ENCODE measurements at places on chromosomes 12 and 14. TPM values are rescaled to one million over a fixed set of nuclear protein-coding genes. Genes with fewer than 3 reads are reported as not detected.

Gene SLCO1B1
- total RNA-seq, result not detected

Gene LRRC74A
- total RNA-seq, result not detected

Gene TCHP
- total RNA-seq, result 7.0 TPM

Gene SLCO1B3
- 0.47 TPM for total RNA-seq

Gene PTPRQ
- 47.3 TPM for total RNA-seq

Gene SLC38A4
- total RNA-seq, result 0.31 TPM

Gene RIPK3
- 9.0 TPM for total RNA-seq

Gene SYCP3
- total RNA-seq, result not detected

Gene POTEG
- total RNA-seq, result not detected

Gene NAV3
- total RNA-seq, result 12.5 TPM

Gene SERPINA5
- 0.50 TPM for total RNA-seq

GRCh38 chr14:68547305-68548193, 245.3 kb downstream of the ZFP36L1 start:
- DNase-seq, result no peak

DNA sequence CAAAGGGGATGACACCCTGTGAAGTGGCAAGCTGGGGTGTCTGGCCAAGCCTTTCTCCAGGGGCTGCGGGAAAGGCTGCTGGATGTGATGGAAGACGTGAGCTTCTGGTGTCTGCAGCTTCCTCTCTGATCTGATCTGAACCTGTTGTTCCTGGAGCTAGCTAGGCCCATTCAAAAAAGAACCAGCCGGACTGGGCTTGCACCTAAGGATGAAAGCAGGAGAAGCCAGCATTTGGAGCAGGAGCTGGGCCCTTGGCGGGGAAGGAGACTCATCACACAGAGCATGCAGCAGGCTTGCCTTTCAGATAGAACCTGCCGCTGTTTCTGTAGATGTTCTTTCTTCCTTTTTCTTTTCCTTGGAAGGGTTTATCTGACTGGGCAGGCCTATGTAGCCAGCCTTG, 9.5 kb downstream of the RPH3A start:
- no peak for DNase-seq

GRCh38 chr12:124469193-124469888, 98.1 kb downstream of the NCOR2 start:
- DNase-seq, result no peak

GRCh38 chr12:110270125-110270962, 10.7 kb upstream of the ATP2A2 start:
- DNase-seq, result no peak

GRCh38 chr14:92490239-92490959, 23.2 kb upstream of the RIN3 start:
- DNase-seq, result no peak

GRCh38 chr12:6266541-6266966, 43.9 kb upstream of the PLEKHG6 start:
- DNase-seq, result no peak

- no peak for DNase-seq
These were observed 65.9 kb upstream of the ARHGAP5 start for GRCh38 chr14:32011225-32011624.

DNA sequence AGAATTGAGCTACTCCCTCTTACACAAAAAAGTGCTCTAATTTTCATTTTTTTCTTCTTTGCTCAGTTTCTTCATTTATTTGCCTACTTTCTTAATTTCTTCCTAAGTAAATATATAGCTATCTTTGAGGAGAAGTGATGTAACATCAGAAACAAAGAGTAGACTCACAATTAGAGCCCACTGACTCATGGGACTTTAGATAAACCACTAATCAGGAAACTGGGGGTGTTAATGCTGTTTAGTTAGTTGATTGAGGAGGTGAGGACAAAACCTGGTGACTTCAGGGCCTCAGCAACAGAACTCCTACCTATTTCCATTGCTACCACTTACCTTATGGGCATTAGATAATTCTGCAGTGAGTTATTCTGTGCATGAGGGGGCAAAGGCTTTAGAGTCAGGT, 151.7 kb downstream of the MON2 start:
- DNase-seq, result no peak

DNA sequence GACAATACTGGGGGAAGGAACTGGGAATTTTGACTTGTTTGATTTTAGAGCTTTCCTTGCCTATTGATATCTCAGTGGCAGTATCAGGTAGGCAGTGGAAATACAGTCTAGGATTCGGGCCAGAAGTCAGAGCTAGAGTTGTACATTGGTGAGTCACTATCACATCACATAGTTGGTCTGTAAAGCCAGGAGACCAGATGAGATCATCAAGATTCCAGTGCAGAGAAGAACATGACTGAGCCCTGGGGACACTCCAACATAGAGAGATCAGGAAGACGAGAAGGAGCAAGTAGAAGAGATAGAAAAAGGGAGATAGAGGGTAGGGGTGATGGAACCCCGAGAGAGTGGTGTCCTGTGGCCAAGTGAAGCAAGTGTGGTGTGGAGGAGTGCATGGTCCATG, 46.6 kb upstream of the NR1H4 start:
- no peak for DNase-seq

- DNase-seq, result no peak
These were observed 89.5 kb downstream of the SOX5 start for GRCh38 chr12:23860019-23860418.

- no peak for DNase-seq
These were observed 15.2 kb downstream of the FGFR1OP2 start for GRCh38 chr12:26953447-26953846.

- DNase-seq, result no peak
These were observed 11.0 kb upstream of the RHOJ start for GRCh38 chr14:63193236-63193635.

GRCh38 chr14:64760146-64760755, 56.0 kb downstream of the PLEKHG3 start:
- no peak for DNase-seq

DNA sequence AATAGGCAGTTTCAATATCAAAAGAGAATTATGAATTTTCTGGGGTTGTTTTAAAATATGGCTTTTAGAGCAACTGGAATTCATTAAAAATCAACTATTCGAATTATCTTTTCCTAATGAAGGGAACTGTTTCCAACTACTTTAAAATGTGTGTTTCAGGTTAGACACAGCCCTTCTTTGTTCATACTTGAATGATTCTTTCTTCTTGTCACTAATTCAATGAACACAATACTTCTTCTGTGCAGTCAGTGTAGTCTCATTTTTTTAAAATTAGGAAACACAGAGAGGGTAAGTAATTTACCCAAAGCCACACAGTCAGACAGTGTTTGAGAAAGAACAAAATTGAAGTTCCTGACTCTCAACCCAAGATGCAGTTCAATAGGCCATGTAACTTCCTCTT, 414.0 kb downstream of the CCDC91 start:
- DNase-seq, result no peak

DNA sequence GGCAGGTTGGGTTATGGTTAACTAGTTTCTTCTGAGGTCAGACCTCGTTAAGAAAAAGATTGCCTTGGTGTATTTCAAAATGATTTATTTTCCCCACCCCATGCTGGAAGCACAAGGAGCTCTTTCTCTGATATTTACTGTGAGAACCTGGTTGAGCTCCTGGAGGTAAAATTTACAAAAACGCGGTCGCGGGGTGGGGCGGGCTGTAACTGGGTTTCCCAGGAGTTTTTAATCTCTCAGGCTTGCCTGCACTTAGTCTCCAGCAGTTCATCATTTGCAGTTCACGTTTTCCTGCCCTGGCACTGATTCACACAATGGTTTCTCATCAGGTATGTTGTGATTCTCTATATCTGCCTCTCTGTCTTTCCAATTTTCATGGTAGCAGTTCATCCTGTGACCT, 67.9 kb upstream of the PDE3A start:
- no peak for DNase-seq

DNA sequence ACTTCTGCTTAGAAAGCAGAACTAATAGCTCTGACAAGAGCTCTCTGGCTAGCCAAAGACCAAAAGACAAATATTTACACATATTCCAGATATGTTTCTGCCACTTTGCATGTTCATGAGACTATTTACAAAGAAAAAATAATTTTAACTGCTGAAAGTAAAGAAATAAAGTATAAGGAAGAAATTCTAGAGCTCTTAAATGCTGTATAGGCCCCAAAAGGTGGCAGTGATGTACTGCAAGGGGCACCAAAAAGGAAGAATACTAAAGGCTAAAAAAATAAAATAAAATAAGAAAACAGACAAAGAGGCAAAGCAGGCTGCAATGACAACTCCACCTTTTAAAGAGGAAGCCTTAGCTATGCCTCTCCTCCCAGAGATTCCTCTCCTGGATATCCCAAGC, 23.0 kb downstream of the KLRK1 start:
- DNase-seq, result no peak

DNA sequence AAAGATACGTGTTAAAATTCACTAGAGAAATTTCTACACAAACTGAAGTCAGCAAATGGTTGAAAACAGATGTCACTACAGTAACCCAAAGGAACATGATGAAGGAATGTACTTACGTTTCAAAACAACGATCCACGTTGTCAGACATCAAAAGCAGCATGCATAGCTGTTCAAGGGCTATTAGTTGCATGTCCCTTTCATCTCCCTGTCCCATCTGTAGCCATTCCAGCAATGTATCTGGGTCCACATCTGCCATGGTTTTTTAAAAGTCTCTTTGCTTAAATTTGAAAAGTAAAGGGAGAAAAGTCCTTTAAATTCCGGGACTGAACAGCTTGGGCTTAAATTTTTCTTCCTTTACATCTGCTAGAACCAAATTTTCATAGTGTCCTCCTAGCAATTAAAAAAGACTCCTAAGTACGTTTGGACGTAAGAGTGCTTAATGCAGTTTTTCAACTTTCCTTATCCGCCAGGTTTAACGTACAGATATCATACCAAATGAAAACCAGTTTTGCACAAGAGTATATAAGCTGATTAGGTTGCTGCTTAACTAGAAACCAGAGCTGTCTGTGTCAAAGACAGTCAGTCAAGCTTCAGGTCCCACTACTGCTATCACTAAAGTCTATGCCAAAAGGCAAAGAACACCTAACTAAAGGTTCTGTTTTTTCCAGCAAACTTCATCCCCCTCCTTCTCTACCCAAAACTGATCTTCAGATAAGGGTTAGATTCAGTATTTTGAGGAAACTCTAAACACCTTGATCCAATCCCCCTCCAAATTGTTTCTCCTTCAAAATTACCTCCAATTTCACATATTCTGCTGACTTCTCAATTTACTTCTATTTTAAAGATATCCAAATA, 1.7 kb downstream of the HECTD1 start:
- no peak for DNase-seq

- no peak for DNase-seq
These were observed 9.4 kb downstream of the ERP27 start for GRCh38 chr12:14928931-14929330.

- DNase-seq, result no peak
These were observed 7.7 kb downstream of the CCND2 start for GRCh38 chr12:4281173-4281654.

- no peak for DNase-seq
These were observed 326.6 kb downstream of the LRIG3 start for GRCh38 chr12:58593557-58594304.

DNA sequence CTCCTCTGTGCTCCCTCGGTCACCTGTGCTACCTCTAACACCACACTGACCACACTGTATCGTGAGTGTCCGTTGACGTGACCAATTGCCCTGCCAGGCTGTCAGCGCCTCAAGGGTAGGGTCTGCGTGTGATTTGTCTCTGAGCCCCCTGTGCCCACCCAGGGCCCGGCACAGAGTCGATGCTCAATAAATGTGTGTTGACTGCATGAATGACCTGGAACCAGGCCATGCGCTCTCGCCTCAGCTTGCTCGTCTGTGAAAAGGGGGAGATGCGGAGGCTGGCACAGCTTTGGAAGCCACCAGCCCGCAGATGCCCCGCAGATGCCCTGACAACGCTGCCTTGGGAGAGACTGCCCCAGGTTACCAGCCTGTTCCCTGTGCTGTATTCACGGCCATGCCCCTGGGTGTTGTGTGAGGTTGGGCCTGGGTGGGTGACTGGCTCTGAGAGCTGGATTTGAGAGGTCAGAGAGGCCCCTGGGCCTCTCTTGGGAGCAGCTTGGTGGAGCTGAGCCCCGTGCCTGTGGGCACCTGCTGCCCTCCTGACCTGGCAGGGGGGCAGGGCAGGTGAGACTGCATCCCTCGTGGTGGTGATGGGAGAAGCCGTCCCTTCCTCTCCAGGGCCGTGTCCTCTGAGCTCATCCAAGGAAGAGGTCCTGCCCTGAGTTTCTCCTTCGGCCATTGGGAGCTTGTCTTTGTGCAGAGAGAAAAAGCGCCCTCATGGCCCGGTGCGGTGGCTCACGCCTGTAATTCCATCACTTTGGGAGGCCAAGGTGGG, 43.2 kb downstream of the CYP46A1 start:
- peak; percentile 12 for DNase-seq

DNA sequence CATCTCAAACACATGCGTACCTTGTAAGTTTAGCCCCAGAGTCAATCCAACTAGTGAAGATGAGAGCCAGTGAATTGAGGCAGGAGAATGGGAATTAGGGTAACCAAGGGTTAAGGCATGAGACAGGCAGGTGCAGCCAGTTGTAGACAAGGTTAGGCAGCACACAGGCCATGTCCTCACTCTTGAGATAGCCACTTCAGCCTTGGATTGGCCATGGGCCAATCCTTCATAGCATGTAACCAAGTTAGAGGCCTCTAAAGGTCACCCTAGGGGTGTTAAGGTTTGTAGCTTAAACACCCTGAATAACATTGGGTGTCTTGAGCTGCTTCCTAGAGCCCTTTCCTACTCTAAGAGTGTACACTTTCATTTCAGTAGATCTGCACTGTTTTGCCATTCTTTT, 208.2 kb upstream of the RBM19 start:
- DNase-seq, result no peak
